ENCODE measurements at places on chromosomes 7 and 10.

DNA sequence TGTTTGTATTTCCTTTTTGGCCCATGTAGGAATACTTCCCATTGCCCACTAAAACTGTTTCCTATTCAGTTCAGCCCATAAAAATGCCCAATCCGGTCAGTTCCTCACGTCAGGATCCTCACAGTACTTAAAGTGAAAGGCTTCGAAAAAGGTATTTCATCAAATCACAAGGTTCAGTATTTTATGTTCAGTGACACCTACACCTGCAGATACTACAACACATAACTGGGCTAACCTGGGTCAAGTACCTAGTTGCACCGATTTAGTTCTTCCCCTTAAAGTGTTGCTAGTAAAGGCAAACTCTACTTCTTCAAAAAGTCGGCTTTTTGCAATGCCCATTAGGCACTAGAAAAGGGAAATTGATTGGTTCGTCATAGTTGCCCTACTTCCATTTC is 1.1 kb downstream of the SNX13 start:
- no peak for DNase-seq

- no peak for DNase-seq
These were observed 2.8 kb downstream of the AGAP3 start for GRCh38 chr7:151088856-151089699.

DNA sequence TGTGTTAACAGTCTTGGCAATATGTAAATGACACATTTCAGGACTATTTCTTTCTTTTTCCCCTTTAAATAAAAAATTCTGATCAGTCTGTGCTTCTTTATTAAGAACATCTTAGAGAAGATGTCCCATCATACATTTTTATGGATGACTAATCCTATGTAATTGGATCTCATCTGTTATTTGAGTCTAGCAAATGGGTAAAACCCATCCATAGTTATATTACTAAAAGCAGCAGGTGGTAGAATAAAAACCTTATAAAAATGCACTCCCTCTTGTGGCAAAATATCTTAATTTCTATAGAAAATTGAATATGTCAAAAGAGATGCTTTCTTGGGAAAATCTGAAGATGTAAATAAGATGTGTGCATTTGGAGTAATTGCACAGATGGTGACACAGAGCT is 35.3 kb downstream of the TRRAP start:
- DNase-seq, result no peak

- DNase-seq, result no peak
These were observed 84.1 kb downstream of the MALSU1 start for GRCh38 chr7:23383225-23383624.

DNA sequence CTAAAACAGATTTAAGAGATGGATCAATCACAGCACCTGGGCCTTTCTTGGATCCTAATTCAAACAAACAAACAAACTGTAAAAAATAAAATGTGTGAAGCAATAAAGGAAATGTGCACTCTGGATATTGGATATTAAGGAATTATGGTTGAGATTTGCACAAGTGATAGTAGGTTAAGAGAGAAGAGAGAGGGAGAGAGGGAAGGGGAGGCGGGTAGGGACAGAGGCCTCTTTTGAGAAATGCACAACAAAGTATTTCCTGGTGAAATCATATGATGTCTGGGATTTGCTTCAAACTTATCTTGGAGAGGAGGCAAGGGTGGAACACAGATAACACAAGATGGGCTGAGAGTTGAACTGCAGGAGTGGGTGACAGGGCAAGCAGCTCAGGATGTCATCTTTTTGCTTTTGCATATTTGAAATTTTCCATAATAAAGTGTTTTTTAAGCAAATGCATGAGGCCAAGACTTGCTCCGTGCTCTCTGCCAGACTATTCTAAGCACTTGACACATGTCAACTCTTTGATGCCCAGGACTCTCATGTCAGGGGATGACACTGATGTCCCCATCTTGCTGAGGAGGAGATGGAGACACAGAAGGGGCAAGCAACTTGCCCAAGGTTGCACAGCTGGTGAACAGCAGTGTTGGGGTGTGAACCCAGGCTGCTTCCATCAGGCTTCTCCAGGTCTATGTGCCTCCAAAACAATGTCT is 9.1 kb upstream of the AEBP1 start:
- no peak for DNase-seq

DNA sequence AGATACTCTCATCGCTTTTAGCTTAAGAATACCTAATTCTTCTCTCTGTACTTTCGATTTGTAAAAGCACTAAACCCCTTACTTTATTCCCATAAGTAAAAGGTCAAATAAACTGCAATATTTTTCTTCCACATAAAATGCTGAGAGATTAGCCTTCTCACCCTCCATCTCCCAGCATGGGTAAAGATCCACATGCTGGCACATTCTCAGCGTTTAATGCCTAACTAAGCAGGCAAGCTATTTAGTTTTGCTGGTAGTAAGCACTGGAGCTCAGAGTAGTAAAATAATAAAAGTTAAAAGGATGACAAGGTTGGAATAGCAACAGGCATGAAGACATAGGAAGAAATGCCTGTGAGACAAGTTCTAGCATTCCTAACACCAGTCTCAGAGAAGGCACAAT is 65.9 kb upstream of the NEBL start:
- DNase-seq, result no peak

DNA sequence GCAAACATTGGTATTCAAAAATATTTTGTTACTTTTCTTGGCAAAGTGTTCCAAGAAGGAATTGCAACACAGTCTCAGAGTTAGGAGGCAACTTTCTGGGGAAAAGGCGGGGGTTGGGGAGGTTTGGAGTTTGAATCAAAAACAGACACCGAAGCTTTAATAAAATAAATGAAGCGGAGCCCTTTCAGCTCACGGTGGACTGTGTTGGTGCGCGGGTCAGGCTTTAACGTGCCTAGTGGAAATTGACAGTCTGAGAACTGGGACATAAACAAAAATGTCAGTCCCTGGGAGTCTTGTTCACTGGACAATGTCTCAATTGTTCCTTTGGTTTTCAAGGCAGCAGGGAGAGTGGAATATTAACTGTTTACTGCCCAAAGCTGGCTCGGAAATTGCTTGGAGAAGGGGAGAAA is 109.3 kb downstream of the TCF7L2 start:
- DNase-seq, result no peak

- no peak for DNase-seq
These were observed 186.7 kb upstream of the ANK3 start for GRCh38 chr10:60576130-60577069.

DNA sequence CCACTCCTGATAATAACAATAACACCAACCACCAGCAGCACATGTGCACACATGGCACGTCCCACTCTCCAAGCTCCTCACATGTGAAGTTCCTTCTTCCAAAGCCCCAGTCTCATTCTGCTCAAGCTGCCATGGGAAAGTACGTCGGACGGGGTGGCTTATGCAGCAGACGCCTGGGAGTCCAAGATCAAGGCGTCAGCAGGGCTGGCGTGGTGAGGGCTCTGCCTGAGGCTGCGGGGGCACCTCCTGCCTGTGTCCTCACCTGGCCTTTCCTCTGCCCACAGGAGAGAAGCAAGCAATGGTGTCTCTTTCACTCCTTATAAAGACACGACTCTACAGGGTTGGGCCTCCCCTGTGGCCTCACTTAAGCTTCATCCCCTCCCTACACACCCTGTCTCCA is 68.8 kb upstream of the INSIG1 start:
- DNase-seq, result no peak

DNA sequence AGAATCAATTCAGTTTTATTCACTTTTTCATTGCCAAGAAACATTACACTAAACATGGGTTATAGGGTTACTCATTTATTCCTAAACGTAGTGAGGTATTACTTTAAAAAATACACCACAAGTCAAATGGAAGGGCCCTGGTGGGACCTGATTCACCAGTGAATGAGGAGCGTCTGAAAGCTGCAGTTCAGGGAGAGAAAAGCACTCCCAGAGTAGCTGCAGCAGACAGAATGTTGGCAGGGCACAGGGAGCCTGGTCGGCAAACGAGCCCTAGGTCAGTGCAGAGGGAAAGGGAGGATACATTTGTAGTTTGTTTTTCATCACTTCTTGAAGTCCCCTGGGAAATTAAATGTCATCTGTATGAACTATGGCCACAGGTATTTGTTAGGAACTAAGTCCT is 361.7 kb upstream of the ETV1 start:
- no peak for DNase-seq

DNA sequence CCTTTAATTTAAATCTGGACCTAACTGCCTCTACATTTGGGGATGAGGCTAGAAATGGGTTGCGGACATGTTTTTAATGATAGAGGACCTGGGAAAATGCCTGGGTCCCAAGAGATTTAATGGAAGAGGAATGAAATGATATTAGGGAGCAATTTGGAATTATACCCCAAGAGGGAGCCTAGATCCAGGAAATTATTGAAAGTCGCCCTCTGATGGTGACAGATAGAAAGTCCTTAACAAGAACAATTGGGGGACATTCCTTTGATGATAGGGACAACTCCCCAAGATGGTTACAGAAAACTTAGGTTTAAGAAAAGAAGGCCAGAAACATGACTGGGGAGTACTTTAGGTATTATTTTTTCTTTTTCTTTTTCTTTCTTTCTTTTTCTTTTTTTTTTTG is 9.5 kb upstream of the TSGA13 start:
- DNase-seq, result no peak

GRCh38 chr10:71513936-71514335 is 117.2 kb downstream of the CDH23 start:
- no peak for DNase-seq

- no peak for DNase-seq
These were observed 120.8 kb downstream of the CDH23 start for GRCh38 chr10:71517298-71518169.

- DNase-seq, result no peak
These were observed 15.5 kb downstream of the TAS2R40 start for GRCh38 chr7:143237366-143237765.

GRCh38 chr10:13227031-13227430 is 7.1 kb downstream of the UCMA start:
- no peak for DNase-seq

DNA sequence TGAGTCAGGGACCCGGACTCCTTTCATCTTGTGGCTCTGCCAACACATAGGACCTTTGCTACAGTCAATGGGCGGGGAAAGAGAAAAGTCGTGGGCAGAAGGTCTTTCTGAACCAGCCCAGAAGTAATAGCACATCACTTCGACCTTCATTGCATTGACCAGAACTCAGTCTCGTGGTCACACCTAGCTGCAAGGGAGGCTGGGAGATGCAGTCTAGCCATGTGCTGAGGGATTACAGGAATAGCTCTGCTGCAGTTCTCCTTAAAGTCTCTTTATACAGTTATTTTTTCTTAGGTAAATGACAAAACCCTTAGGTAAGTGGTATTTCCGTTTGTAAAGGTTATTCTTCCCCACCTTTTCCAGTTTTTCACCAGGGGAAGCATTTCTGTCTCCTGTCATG is 25.4 kb downstream of the WIPF3 start:
- no peak for DNase-seq

- no peak for DNase-seq
These were observed 239.8 kb downstream of the FZD1 start for GRCh38 chr7:91503934-91504555.

- no peak for DNase-seq
These were observed 115.0 kb upstream of the ZNF438 start for GRCh38 chr10:31146491-31147209.

- no peak for DNase-seq
These were observed 170.6 kb downstream of the LRRN3 start for GRCh38 chr7:111261496-111261895.

DNA sequence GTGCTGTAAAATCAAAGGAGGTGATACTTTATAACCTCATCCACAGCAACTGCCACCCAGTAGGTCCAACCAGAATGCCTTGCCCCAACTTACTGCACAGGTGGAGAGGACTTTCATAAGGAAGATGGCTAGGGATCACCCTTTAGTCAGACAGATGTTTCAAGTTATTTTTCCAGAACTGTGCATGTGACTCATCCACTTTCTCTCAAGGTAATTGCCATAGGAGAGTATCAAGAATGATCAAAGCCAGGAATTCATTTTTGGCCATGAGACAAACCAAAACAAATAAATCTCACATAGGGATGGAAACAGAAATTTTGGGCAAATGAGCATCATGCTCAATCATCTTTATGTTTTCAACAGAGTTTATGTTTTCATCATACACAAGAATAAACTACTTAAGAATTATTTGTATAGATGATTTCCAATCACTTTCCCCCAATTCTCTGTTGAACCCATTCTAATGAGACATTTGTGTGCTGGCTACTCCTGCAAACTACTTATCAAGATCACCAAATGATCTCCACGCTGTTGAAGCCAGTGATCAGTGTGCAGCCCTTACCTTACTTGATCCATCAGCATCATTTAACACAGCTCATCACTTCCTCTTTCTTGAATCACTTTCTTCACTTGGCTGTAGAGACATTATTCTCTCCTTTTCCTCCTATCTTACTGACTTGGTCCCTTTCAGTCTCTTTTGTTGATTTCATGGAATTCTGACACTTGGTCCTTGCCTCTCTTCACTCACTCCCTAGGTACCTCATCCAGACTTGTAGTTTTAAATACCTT is 74.0 kb downstream of the SLC16A9 start:
- DNase-seq, result no peak

DNA sequence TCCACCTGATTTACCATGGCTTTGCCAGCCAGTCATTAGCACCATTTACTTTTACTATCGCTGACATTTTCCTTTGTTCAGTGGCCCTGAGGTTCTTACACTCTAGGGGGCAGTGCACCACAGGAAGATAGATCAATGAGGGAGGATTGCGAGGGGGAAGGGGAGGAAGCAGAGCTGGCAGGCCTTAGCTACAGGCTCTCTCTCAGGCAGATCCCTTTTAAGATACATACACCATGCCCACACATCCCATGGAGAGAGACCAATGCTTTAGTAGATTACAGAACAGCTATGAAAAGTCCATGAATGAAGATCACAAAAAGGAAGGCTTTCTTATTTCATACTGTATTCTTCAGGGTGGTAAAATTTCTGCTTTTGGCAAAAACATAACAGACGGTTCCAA is 47.4 kb downstream of the DENND11 start:
- DNase-seq, result peak; percentile 21

- DNase-seq, result no peak
These were observed 153.5 kb upstream of the MTPN start for GRCh38 chr7:136130511-136131303.

DNA sequence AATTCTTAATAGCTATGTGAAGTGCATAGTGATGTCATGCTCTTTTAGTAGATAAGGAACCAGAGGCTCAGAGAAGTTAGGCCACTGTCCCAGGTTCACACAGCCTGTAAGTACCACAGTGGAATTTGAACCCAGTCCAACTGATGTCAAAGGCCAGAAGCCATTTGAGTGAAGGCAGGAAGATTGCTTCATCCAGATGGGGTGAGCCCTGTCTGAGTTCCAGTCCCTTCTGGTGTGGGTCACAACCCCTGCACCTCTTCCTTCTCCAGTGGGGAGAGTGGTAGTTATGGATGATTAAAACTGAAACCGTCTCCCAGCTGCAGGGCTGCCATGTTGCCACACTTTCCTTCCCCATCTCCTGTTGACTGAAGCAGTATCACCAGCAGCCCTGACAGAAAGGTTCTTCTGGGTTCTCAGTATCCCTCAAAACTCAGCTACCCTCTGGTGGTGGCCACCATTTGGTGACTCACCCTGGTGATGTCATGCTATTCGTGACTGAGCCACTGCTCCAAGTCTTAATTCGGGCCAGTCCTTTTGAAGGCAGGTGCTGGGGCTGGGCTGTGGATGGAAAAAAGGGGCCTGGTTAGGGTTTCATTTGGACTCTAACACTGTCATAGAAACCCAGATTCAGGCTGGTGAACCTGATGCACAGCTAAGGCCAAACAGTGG is 1.5 kb upstream of the C10orf95 start:
- no peak for DNase-seq

- DNase-seq, result no peak
These were observed 484 bp downstream of the ZNF438 start for GRCh38 chr10:31031205-31031557.

- no peak for DNase-seq
These were observed 258.1 kb downstream of the TWIST1 start for GRCh38 chr7:18859318-18859717.

GRCh38 chr7:157097569-157097968 is 41.2 kb upstream of the UBE3C start:
- no peak for DNase-seq

Measured in activated CD4-positive, alpha-beta T cell treated with anti-CD3 and anti-CD28 coated beads for 1 hour (primary cell).